ENCODE measurements at places on chromosomes 11 and 22.

DNA sequence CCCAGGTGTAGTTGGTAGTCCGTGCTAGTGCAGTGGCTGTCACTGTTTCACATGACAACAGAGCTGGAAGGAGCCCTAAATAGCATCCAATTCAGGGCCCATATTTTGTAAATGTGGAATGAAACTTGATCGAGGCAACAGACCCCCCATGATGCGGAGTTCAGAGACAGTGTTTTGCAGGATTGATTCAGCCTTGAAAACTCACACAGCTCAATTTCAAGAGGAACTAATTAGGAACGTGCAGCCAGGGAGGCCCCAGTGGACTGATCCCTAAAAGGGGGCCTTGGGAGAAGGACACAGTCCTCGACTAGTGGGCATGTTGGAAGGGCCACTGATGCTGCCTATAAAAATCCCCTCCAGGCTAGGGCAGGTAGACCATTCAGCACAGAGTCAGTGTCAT, 61.0 kb upstream of the TTC12 start:
- no peak for DNase-seq

GRCh38 chr11:15988016-15988550, 368.3 kb downstream of the SOX6 start:
- no peak for DNase-seq

- no peak for DNase-seq
Observed at GRCh38 chr11:11230802-11231562, 122.1 kb downstream of the CSNK2A3 start.

DNA sequence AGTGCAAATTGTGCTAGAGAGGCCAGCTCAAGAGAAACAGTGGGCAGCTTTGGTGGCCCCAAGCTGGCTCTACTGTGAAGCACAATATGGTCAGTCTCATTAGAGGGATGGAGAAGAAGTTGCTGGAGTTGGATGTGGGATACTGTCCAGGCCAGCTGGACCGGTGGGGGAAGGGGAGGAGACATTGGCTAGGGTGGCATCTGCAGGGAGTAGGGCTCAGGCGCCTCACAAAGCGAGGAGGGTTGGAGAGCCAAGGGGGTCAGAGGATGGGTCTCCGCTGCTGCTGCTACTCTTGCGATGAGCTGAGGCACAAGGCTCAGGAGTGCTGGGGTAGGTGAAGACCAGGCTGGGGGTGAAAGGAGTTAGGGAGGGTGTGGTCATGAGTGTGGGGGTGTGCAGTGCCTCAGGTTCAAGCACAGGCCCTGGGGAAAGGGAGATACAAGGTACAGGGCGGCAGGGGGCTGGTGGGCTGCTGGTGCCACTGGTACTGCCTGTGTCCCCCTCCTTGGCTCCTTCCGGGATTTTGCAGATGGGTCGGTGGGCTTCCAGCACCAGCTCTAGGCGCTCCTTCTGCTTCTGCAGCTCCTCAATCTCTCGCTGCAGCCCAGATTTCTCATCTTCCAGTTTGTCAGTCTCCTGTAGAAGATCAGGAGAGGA, 2.3 kb downstream of the CCDC85B start:
- DNase-seq, result no peak

DNA sequence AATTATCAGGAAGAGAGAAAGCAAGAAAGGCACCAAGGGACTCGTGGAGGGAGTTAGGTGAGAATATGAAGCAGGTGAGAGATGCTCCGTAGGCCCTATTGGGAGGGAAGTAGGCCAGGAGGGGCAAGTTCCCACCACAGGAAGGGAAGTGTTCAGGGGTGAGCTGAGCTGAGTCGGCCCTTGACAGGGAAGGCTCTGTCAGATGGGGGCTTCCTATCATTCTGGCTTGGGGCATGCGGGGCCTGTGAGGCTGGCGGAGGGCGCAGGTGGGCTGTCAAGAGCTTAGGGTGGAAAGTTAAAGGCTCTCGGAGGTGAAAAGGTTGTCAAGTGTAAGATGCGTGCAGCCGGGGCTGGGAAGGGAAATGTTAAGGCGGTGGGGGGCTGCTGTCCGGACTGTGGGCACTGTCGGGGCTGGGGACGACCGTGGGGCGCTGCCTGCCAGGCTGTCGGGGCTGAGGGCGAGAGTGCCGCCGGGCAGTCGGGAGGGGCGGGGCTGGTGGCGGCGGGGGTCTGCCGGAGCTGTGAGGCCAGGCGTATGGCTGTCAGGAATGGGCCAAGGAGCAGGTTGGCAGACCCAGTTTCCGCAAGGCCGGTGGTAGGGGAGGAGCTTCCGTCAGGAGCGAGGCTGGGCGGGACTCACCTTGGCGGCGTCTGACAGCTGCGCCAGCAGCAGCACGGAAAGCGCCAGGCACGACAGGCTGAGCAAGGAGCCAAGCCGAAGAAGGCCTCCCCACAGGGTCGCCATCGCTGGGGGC, 496 bp downstream of the TMEM9B start:
- DNase-seq, result peak; percentile 23

DNA sequence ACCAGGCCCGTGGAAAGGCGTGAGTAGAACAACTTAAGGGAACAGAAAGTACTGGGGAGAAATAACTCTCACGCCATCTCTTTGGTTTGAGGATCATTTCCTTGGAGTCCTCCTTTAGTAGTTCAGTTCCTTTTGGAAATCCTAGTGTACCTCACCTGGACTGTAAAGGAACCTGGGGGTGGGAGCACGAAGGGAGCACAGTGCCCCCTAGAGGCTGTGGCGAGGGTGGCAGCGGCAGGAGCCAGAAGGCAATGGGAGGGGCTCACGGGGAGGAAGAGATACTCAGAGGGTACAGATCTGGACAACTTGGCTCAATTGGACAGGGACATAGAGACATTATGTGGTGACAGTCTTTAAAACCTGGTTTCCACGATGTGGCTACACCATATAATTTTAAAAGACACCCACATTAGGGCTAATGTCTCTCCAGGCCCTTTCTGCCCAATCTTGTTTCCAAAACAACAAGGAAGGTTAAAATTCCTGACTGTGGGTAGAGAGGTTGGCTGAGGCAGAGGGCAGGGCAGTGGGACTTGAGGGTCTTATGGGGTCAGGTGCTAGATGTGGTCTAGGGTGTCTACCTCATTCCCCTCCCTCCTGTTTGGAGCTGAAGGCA, 87.0 kb downstream of the CSNK2A3 start:
- DNase-seq, result peak; percentile 34

DNA sequence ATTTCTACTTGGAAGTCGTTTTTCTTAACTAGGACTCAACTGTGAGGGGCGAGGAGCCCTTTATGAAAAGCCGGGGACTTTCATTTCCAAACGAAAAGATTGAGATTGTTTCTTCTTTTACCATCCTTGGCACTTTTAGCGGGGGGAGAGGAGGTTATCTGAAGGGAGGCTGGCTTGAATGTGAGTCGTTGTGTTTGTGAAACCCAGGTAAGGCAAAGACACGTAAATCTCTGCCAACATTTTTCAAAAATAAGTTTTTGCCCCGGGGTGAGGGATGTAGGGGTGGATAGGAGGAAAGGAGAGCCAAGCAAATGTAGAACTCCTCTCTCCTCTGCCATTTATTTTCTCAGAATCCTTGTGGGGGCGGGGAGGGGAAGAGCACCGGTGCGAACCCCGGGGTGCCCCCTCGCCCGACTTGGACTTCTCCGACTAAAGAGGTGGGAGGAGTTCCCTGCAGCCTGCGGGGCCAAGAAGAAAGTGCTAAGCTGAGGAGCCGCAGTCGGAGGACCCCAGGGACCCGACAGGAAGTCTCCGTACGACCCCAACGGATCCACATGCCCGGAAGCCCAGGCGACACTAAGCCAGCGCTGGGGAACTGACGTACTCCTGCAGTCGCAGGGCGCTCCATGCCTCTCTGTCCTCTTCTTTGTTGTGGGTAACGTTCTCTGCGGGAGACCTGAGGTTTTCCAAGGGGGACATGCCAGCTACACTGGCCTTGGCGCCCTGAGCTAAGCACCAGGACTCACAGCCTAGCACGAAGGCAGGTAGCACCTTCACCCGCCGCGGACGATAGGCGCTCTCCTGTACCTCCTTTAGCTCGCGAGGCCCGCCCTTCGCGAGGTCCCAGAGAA, 2.4 kb upstream of the WT1 start:
- no peak for DNase-seq

GRCh38 chr11:126594921-126595367, 239.5 kb downstream of the ST3GAL4 start:
- no peak for DNase-seq

DNA sequence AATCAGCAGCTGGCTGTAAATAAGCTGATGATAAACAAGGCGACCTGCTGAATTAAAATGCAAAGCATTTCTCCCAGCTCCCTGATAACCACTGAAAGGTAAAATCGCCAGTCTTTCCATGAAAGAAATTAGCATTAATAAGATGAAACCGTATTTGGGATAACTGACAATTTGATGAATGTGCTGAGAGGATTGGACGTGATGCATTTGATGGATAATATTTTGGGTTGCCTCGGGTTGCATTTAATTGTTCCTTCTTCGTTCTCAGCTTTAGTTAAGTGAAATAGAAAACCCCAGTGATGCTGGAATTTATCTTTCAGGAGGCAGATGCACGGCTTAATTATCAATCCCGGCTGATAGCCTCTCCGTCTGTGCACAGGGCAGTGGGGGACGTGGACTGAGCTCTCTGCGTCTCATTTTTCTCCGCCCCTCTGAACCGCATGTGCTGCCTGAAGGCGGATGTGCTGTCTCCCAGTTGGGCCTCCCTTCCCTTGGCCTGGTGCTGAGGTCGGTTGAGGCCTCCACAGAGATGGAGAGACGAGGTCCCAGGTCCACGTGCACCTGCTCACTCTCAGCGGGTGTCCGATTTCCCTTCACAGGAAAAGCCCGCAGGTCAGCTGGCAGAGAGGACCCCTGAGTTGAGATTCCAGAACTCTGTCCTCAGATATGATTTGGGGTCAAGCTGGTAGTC, 846.2 kb downstream of the BRD1 start:
- DNase-seq, result no peak

- no peak for DNase-seq
Observed at GRCh38 chr11:31442086-31442485, 67.3 kb downstream of the IMMP1L start.

- DNase-seq, result no peak
Observed at GRCh38 chr11:6606471-6607189, 3.1 kb downstream of the ILK start.

DNA sequence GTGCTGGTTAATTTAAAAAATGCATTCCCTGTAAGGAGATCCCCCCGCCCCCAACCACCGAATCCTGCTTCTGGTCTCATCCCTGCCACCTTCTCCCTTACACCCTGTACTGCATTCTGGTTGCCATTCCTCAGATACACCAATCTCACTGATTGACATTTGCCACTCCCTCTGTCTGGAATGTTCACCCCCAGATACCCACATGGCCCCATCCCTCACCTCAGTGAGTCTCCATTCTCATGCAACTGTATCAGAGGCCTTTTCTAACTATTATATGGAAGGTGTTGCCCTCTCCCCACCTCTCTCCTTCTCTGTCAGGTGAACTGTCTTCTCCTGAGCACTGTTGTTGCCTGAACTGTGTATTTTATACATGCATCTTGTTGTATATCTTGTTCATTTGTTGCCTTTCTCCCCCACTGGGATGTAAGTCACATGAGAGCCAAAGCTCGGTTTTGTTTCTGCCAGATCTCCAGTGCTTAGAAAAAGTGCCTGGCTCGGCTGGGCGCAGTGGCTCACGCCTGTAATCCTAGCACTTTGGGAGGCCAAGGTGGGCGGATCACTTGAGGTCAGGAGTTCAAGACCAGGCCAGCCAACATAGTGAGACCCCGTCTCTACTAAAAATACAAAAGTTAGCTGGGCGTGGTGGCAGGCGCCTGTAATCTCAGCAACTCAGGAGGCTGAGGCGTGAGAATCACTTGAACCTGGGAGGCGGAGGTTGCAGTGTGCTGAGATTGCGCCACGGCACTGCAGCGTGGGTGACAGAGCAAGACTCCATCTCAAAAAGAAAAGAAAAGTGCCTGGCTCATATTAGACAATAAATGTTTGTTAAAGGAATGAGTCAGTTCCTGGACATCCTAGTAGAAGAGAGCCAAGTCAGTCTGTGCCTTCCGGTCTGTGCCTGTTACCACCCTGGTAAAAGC, 61.0 kb downstream of the TNRC6B start:
- DNase-seq, result no peak

GRCh38 chr11:96319898-96320656, 22.9 kb downstream of the MAML2 start:
- DNase-seq, result no peak

- DNase-seq, result no peak
Observed at GRCh38 chr22:38871360-38872171, 450 bp downstream of the CBX6 start.

DNA sequence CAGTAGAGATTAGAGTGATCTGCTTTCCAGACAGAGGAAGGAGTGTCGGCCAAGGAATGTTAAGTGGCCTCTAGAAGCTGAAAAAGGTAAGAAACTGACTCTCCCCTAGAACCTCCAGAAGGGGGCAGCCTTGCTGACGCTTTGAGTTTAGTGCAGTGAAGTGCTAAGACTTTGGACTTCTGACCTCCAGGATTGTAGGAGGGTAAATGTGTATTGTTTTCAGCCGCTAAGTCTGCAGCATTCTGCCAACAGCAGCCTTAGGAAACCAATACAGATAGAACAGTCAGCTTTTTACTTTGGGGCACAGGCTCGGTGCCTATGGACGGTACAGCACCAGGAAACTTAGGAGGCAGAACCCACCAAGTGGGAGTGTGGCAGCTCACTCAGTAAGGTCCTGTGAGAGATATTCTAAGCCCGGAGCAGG, 3.6 kb upstream of the TBC1D22A start:
- DNase-seq, result no peak

DNA sequence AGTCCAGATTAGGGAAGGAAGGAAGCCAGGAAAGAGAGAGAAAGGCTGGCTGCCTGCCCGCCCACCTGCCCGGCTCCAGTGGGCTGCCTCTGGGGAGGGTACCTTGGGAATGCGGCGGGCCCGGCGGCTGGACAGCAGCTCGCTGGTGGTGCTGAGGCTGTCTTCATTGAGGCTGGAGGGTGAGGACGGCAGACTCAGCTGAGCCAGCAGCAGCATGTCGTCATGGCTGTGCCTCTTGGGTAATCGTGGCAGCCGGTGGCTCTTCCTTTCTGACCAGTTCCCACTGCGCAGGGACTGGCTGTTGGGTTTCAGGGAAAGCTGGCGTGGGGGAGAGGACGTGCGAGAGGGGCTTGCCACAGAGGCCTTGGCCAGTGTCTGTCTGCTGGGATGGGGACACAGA, 32.9 kb downstream of the RPL27A start:
- DNase-seq, result no peak
